Activated CD8-positive, alpha-beta memory T cell treated with anti-CD3 and anti-CD28 coated beads for 24 hours (primary cell): ENCODE measurements at places on chromosomes 5 and 9.

- no peak for DNase-seq
Measured at GRCh38 chr9:137009938-137010732, 13.8 kb upstream of the CLIC3 start.

DNA sequence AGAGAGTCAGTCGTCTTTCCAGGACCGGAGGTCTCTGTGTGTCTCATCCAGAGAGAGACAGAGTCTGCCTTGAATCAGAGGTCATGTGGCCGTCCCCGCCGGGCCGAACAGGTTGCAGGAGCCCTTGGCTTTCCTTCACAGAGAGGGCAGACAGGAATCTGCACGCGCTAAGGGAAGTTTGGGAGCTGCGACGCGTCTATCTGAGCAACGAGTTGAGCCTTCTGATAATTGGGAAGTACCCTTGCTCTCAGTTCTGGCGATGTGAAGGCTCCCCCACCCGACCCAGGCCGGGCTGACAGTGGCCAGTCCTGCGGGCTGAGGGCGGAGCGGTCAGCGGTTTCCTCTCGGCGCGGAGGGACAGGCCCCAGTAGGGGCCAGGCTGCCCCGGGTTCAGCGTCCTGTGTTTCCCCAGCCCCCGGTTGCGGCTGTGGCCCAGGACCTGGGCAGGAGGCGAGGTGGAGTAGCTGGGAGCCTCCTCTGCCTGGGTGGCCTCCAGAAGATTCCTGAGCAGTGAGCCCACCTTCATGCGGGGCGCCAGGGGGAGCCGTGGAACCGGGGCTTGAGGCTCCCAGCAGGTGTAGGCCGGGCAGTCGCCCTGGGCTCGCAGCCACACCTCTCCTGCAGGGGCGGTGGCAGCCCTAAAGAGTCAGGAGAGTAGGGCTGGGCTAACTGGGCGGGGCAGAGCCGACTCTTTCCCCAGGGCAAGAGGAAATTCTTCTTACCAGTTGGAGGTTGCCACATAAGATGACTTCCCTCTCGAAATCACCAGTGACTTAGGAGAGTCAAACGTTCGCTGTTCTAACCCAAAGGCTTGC is 13.9 kb downstream of the NR2F1 start:
- DNase-seq: peak; percentile 58

GRCh38 chr9:118871531-118871930 is 497.7 kb downstream of the BRINP1 start:
- no peak for DNase-seq

GRCh38 chr5:133990396-133990795 is 14.4 kb downstream of the VDAC1 start:
- no peak for DNase-seq

GRCh38 chr9:115649991-115650472 is 503.6 kb upstream of the PAPPA start:
- DNase-seq: no peak

DNA sequence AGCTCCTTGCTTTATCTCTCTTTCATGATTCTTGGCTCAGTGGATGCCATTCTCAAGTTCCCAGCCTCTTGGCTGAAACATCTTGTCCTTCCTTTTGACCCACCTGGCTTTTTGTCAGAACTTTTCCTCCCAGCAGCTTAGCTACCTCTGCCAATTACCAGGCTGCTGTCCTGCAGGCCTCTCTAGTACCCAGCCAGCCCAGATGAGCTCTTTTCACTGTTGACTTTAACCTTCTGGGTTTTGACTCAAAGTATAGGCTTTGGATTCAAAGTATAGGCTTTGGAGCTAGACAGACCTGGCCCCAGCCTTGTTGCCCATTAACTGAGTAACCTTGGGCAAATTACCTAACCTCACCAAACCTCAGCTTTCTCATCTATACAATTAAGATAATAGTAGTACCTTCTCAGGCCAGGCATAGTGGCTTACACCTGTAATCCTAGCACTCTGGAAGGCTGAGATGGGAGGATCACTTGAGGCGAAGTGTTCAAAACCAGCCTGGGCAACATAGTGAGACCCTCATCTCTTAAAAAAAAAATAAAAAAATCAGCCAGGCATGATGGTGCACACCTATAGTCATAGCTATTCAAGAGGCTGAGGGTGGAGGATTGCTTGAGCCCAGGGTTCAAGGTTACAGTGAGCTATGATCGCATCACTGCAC is 6.6 kb upstream of the TMEFF1 start:
- DNase-seq: no peak

DNA sequence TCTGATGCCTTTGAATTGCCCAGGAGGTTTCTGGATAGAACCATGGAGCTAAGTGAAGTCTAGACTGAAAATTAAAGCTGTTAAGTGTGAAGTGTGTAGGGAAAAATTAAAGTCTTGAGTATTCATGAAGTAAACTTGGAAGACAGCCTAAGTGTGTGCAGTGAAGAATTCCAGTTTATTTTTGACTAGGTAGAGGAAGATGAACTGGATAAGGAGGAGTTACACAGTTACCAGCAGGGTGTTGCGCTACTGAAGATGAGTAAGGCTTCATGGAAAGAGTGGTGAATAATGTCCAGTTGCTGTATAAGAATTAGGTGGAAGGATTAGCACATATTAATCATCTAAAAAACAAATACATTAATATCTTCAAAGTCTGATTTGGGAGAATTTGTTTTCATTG is 5.7 kb upstream of the CHD1 start:
- DNase-seq: no peak

DNA sequence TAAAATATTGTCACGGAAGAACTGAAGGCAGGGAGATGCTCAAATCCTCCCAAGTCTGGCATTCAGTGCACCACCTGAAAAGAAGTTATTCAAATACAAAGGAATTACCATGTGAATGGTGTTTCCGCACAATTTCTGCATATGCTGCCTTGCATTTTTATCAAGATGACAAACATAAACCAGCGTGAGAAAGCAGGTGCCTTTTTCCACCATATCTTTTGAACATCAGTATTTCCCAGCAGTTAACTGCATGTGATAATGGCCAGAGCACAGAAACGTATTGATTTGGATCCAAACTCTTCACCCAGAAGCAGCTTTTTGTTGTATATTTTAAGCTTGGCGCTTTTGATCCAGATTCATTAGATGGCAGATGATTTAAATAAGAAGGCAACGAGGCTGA is 808.0 kb downstream of the TLE1 start:
- DNase-seq: no peak

GRCh38 chr9:128551657-128552152 is 682 bp upstream of the SPTAN1 start:
- no peak for DNase-seq

- DNase-seq: no peak
Measured at GRCh38 chr9:87518702-87519335, 21.2 kb downstream of the DAPK1 start.

DNA sequence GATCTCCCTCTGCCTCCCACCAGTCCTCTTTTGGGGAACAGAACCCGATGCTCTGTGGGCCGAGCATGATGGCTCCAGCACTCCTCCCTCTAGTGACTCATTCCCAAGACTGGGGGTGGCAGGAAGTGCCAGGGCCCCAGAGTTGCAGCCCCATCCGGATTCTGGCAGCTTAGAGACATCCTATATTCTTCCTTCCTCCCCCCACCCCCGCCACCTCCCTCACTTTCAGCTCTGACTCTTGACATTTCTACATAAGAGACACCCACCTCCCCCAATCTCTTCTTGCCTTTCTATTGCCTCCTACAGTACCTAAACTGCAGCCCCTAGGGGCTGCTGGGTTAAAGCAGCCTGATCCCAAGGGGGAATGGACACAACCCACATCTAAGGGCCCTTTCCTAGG is 47.1 kb upstream of the MATR3 start:
- peak; percentile 69 for DNase-seq

GRCh38 chr5:80185095-80185494 is 70.8 kb downstream of the SERINC5 start:
- DNase-seq: no peak

DNA sequence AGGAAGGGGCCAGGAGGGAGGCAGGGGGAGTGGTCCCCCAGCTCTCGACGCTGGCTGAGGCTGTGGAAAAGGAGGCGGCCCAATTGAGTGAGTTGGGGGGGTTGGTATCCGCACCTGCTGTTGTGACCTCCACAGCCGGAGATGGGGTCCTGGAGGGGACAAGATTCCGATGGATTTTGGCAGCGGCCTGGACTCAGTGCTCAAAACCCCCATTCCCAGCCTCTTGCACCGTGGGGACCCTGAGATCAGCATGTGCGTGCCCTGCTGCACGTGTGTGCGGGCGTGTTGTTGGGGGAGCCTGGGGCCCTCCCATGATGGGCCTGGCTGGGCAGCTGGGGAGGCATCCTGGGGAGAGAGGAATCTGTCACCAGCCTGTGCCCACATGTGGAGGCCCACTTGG is 15.0 kb downstream of the CNTFR start:
- DNase-seq: no peak

GRCh38 chr9:92517046-92517445 is 18.7 kb downstream of the ECM2 start:
- DNase-seq: no peak

DNA sequence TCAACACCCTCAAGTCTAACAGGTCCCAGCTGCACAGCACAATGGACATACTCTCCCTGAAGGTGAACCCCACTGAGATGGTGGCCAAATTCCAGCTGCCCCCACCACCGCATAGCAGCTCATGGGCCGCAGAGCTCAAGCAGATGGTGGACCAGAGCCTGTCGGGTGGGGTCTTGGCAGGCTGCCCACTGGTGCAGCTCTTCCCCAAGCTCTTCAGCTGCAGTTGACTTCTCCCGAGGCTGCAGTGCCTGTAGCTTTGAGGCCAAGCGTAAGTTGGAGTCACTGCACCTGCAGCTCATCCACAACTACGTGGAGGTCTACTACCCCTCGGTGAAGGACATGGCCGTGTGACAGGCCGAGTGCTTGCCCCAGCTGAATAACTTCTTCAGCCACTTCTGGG is 56.6 kb upstream of the SPTLC1 start:
- DNase-seq: no peak

- DNase-seq: no peak
Measured at GRCh38 chr5:81750308-81751008, 439 bp downstream of the SSBP2 start.

- no peak for DNase-seq
Measured at GRCh38 chr5:72177538-72177937, 70.3 kb downstream of the MAP1B start.

DNA sequence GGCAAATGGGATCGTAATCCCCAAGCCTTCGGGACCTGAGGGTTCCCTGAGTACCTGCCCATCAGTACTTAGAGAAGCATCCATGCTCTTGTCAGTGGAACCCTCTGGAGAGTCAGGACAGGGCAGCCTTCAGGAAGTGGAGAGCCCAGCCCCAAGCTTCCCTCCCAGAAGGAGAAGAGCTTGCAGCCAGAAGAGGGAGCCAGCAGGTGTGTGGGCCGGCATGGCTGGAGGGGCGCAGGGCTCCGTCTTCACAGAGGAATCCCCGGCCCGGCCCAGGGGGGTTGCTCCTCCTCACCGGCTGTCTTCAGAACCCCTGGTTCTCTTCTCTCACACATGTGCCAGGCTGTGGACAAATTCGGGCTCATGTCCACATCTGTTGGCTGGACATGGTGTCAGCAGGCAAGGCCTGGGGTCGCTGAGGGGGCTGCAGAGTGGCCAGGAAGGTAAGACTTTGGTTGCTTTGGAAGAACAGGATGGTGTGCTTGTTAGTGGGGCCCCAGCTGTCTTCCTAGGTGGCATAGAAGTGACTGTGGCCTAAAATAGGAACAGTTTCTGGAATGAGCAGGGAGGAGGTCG is 58.9 kb upstream of the RXRA start:
- no peak for DNase-seq

DNA sequence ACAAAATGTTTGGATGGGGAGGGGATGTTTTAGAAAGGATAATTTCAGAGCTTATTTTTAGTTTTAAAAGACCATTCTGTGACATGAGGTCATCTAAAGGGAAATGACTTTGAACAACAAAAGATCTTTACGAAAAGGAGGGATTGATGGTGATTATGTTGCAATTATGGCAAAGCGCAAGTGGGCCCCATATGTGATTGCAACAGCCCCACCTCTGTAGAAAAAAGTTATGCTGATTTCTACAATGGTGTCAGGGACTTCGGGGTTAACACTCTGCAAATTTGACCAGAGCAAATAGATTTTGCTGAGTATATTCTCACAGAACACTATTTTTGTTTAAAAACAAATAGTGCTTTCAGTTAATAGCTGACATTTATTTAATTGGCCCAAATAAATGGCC is 312.8 kb downstream of the NSG2 start:
- DNase-seq: no peak

DNA sequence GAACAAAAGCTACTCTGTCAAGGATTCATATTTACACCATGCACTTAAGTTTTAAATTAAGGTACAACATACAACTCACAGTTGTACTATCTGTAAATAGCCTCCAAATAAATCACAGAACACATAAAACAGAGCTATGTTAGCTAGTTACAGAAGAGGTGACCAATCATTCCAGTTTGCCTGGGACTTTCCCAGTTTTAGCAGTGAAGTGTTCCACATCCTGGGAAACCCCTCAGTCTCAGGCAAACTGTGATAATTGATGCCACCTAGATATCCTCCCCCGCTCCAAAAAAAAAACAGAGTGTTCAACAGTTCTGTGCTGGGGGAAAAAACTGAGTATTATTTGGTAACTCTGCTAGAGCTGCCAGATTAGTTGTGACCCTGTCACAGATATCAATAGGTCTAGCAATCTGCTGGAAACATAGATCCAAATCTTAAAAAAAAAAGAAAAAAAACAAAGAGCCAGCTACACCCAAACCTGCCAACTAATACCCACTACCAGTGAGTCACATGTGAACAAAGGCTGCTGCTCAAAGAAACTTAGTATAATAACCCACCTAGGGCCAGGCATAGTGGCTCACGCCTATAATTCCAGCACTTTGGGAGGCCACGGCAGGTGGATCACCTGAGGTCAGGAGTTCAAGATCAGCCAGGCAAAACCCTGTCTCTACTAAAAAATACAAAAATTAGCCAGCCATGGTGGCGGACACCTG is 5.7 kb downstream of the TBCA start:
- no peak for DNase-seq

DNA sequence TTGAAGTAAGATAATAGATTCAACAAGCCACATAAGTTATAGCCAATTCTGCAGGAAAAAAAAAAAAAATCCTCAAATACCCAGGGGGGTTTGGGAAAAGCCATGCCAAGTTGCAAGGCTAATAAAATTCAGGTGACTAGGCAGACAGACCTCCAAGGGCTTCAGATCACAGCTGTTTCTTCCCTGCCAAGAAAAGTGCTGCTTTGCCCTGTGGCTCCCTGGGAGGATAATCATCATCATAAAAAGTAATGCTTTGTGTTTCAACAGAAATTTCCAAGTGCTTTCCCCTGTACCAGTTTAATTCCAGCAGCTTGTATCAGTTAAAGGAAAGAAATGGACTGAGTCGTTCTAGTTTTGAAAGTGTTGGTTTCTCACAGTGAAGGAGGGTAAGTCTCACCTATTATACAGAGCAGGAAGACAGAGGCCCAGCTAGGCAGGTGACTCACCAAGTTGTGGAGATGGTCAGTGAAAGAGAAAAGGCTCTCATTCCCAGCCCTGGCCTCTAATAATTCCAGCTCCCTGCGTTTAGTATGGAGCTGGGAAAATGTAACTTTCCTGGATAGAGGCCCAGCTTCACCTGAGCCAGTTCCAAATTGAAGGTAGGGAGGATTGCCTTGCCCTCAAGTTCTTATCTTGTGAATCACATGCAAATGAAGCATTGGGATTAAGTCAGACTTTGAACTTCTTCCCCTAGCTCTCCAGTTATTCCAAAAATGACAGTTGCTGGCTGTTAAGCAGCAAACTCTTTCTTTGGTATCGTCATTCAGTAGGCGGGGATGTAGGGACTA is 263.4 kb downstream of the GRIA1 start:
- no peak for DNase-seq

GRCh38 chr9:114478459-114478858 is 26.8 kb downstream of the WHRN start:
- DNase-seq: no peak
